Esophagus muscularis mucosa (tissue), 4 donors: ENCODE measurements at places on chromosomes 5 and 9.

- no peak for DNase-seq
Measured at GRCh38 chr5:32909207-32909606, 198.1 kb downstream of the NPR3 start.

DNA sequence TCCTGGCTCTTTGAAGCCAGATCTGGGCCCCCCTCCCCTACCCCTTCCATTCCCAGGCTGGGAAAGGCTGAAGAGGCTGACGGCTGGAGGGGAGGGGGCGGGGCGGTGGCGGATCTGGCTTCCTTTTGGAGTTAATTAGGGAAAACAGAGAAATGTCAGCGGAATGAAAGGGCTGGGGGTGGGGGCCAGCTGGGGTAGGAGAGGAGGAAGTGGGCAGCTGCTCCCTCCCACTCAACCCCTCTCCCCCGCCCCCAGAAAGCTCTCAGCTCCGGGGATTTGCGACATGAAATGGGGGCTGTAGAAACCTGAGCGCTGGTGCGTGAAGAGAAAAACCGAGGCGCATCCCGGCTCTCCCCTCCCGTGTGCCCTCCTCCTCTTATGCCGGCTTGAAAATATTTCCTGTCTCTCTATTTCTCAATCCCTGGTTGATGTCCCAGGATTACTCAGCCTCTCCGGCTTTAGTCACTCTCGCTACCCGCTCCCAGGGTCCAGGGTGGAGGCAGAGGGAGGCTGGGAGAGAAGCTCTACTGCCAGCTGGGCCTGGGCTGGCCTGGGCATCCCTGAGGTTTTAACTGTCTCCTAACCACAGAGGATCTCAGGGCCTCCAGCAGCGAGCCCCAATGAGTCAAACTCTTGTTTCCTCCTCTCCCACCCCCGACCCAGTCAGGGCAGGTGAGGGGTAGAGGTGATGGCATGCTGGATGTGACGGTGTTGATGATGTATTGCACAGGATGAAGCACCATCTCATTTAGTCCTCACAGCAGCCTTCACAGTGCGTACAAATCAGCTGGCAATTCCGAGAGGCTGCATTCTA, 20.1 kb downstream of the PCDHGC5 start:
- no peak for DNase-seq

DNA sequence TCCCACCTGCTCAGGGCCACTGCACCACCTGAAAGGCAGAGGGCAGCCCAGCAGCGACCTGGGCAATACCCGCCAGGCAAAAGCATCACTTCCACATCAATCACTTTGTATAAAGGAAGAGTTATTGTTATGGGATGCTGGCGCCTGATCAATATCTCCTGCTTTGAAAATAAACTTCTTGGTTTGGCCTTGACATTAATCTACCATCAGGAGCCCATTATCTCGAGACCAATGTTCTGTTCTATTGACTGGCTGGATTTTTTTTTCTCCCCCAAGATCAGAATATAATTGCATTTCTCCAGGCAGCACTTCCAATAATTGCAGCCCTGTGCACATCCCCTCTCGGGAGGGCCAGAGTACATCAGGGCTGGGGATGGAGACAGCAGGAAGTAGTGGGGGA, 44.4 kb upstream of the SAP30L start:
- DNase-seq, result no peak

- DNase-seq, result no peak
Measured at GRCh38 chr9:132299221-132299620, 55.6 kb downstream of the SETX start.

DNA sequence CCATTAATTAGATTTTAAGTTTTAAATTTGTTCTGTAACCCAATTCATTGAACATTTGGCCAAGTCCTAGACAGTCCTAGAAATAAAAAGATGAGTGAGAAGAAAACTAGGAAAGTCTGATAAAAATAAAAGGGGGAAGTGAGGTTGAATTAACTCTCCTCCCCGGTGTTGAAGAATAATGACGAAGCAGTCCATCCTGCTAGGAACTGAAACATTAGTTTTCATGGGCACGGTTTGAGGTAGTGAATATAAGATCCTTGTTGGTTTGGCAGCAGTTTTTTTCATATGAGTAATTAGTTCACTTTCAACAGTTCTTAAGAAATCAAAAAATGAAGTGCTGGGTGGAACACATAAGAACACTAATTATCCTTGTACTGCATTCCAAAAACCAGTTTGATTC, 103.1 kb downstream of the MTREX start:
- DNase-seq, result no peak

DNA sequence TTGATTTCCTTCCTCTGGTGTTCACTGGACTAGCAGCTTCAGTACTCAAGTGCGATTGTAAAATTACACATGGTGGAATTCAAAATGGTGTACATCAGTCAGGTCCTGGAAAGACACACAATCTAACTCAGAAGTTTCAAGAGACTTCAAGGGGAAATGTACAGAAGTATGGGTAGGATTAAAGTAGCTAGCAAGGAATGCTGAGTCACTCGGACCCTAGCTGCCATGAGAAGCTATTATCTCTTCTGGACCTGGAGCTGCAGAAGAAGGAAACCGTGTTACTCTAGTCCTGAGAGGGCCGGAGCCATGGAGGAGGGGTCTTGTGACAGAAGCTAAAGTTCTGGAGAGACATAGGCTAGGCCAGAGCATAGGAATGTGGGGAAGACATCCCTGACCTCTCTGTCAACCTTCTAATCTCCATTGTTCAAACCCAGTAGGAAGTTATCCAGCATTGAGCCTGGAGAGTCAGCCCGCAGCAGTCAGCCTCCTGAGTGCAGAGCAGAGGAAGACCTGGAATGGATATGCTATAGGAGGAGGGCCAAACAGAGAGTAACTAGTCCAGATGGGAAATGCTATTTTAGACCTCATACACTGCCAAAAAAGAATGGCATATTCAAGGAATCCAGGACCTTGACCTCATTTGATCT, 84.3 kb downstream of the GHR start:
- DNase-seq, result no peak

DNA sequence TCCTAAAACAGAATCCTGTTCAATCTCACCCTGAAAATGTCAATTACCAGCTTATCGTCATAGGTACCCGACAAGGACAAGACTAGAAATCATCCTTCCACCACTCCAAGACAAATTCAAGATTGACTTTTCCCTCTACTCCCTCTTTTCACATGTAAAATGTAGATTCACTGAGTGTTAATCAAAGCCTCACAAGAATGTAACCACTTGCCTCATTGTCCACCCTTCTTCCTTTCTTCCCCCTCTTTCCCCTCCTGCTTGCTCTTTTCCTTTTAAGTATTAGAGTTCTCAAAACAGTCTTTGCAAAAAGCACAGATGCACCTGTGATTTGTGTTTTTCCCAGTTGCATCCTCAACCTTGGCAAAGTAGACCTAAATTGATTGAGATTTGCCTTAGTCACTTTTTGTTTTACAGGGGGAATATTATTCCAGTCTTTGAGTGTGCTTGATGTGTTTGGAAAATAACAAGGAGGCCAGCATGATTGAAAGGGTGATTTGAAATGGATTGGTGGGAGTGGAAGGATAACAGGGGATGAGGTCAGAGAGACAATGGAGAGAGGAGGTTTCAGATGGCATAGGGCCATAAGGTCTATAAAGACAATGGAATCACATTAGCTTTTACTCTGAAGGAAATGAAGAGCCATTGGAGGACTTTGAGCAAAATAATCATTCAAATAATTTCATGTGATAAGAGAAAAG, 231.3 kb upstream of the TYRP1 start:
- DNase-seq, result no peak

DNA sequence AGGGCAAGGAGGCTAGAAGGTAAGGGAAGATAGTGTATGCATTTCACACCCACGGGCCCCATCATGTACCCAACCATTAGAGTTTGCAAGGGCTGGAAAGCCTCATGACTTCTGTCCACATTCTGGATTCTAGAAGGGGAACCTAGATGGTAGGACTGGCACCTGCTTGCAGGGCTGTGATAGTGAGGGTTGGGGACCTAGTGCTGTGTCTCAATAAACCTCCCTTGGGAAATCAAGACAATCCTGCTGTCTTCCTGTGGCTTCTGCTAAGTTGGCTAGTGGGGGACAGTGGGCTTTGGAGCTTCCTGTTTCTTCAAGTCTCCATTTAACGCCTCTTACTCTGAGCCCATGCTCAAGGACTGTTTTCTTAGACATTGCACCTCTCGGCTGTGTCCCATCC, 43.6 kb upstream of the SYNPO start:
- no peak for DNase-seq

- no peak for DNase-seq
Measured at GRCh38 chr5:115321309-115321708, 24.9 kb upstream of the CCDC112 start.

GRCh38 chr9:123928533-123929176, 1.3 kb downstream of the DENND1A start:
- peak; percentile 3 for DNase-seq

DNA sequence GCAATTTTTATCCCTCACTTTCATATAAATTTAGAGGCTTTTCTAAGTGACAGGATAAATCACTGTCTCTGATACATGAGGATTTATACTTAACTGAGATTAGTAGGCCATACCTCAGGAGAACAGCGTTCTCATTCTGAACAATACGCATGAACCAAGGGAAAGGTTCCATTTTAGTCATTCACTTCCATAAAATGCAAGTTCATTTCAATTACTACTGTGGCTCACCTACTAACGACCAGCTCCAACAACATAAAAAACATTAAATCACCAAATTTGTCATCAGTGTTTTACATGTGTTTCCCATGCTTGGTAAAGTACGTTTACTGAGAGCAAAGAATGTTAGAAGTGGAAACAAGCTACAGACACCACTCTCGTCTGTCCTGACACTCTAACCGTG, 67.4 kb downstream of the EFNA5 start:
- DNase-seq, result no peak

- no peak for DNase-seq
Measured at GRCh38 chr5:77844373-77844622, 68.2 kb upstream of the TBCA start.

GRCh38 chr9:92982130-92982529, 34.8 kb downstream of the FGD3 start:
- DNase-seq, result no peak

GRCh38 chr5:39948341-39948740, 523.6 kb upstream of the DAB2 start:
- DNase-seq, result no peak

DNA sequence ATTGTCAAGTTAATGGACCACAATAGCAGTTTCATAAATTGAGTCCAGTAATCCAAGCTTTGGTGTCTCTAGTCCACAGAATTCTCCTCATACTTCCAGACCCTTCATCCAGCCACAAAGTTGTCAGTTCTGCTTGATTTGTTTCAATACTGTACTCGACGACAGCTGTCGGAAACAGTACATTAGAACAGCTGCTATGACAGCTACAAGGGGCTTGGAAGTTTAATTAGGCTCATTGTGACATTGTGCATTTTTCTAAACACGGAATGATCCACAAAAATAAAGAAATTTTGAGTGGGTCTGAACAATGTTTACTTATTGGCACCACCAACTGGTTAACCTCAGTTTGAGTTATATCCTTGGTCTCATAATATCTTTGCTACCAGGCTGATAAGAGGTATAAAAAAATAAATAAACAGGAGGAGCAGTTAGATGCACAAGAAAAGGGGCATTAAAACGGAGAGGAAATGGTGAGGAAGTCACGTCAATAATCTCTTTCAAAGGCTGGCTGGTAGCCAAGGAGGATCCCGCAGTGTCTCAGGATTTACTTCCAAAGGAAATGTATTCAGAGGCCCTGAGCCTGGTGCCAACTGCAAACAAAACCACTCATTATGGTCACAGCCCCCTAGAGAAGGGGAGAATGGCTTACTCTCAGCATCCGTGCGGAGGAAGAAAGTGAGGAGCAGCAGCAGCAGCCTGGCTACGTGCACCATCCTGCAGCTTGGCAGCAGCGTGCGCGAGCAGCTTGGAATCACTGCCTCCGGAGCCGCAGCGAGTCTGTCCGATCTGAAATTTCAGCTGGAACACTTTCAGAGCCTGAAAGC, 933.8 kb upstream of the DMAC1 start:
- no peak for DNase-seq

- DNase-seq, result no peak
Measured at GRCh38 chr9:115118879-115119218, 892 bp upstream of the TNC start.

DNA sequence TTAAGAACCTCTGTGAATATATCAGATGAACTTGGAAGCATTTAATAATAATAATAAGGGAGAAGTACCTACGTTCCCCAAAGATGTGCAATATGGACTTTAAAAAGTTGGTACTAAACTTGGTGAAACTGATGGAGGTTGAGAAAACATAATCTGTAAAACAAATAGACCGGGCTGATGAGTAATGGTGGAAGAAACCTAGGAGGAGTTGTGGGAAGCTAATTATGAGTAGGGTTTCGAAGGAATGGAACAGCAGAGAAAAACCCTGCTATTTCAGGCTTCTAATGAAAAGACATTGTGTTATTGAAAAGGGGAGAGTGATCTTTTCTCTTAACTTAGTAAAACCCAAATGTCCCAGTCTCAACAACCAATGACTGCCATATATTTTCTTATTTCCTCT, 229.3 kb downstream of the PCSK1 start:
- DNase-seq, result no peak

- no peak for DNase-seq
Measured at GRCh38 chr5:6522331-6522730, 73.7 kb downstream of the UBE2QL1 start.

GRCh38 chr5:57738787-57739186, 256.2 kb upstream of the ACTBL2 start:
- DNase-seq, result no peak

DNA sequence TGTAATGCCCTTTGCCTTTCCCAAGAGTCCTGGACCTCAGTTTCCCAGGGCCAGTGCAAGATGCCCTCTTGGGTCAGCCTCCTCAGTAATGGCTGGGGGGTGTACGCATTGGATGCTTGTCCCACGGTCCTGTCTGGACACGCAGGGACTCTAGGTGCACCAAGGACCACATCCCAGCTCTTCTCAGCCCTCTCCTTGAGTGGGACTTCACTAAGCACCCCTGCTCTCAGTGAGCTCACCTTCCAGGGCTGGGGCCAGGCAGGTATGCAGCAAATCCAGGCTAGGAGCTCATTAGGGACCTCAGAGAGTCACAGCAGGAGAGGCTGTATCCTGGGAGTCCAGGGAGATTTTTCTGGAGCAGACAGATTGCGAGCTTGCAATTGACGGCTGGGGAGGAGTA, 59.8 kb downstream of the MACROH2A1 start:
- DNase-seq, result no peak

- DNase-seq, result no peak
Measured at GRCh38 chr9:126299706-126300276, 26.8 kb upstream of the MVB12B start.

GRCh38 chr9:112421771-112422222, 41.9 kb downstream of the HSDL2 start:
- DNase-seq, result no peak

DNA sequence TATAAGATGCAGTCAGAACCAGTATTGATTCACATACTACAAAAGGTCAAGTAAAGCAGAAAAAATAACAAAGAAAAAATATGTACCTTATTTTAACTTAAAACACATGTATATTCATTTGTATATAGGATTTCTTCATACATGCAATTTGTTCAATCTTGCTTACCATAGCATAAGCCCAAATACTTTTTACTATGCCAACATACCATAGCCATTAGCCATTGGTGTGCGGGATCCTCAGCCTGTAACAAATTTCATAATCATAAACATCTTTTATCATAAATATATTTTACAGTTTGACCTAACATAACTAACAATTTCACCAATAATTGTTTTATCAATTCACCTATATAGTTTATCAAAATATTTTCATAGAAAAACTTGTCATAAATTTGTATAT, 51.1 kb downstream of the MPDZ start:
- no peak for DNase-seq

- DNase-seq, result no peak
Measured at GRCh38 chr5:66570201-66570600, 26.0 kb upstream of the MAST4 start.
